MCF 10A (cell line): ENCODE measurements at places on chromosomes 6 and 20. TPM values are rescaled to one million over a fixed set of nuclear protein-coding genes. Genes with fewer than 3 reads are reported as not detected.

The SLC32A1 gene
- not detected in 2 replicates for total RNA-seq

The CFAP206 gene
- total RNA-seq, result 0.27 TPM in 1 of 2 replicates, not detected in the other

The PGC gene
- total RNA-seq, result not detected in 2 replicates

The SLA2 gene
- not detected in 2 replicates for total RNA-seq

The C20orf144 gene
- 0.12 and 0.21 TPM in 2 replicates for total RNA-seq

The CCN6 gene
- total RNA-seq, result not detected in 2 replicates

The CDH26 gene
- 0.12 and 0.71 TPM in 2 replicates for total RNA-seq

The SASH1 gene
- 16.7 and 18.4 TPM in 2 replicates for total RNA-seq

The SDHAF4 gene
- 13.1 and 15.2 TPM in 2 replicates for total RNA-seq

The AP5S1 gene
- total RNA-seq, result 15.8 and 19.2 TPM in 2 replicates

The CLIC1 gene
- 511 and 632 TPM in 2 replicates for total RNA-seq

The TOX2 gene
- 2.4 and 2.7 TPM in 2 replicates for total RNA-seq

The OR2B6 gene
- total RNA-seq, result not detected in 2 replicates

The TFAP2C gene
- total RNA-seq, result 13.2 and 14.9 TPM in 2 replicates

The TMC2 gene
- total RNA-seq, result not detected in 2 replicates

The GHRH gene
- not detected in 2 replicates for total RNA-seq

The TRAM2 gene
- total RNA-seq, result 9.9 and 10.1 TPM in 2 replicates

The MCHR2 gene
- not detected in 2 replicates for total RNA-seq

The RXRB gene
- 29.6 and 35.1 TPM in 2 replicates for total RNA-seq

The OR12D1 gene
- total RNA-seq, result not detected in 2 replicates

The IMPG1 gene
- not detected in 2 replicates for total RNA-seq

The C6orf58 gene
- total RNA-seq, result not detected in 2 replicates

The UNC5CL gene
- total RNA-seq, result 0.19 and 0.59 TPM in 2 replicates

The ZSCAN23 gene
- 3.0 and 4.7 TPM in 2 replicates for total RNA-seq

The RBBP8NL gene
- total RNA-seq, result not detected in 2 replicates

The OTOR gene
- total RNA-seq, result not detected in 2 replicates

The APOBEC2 gene
- not detected in 2 replicates for total RNA-seq

The DAAM2 gene
- not detected in 2 replicates for total RNA-seq

The VSX1 gene
- not detected in 2 replicates for total RNA-seq

The MYLK2 gene
- total RNA-seq, result 0.14 and 0.32 TPM in 2 replicates

The SPATA25 gene
- 0.72 and 0.74 TPM in 2 replicates for total RNA-seq

The CASS4 gene
- total RNA-seq, result not detected in 2 replicates
